ENCODE measurements at places on chromosomes 1 and 21.

- DNase-seq: no peak
Observed at GRCh38 chr1:57464756-57465155, 40.9 kb upstream of the DAB1 start.

- DNase-seq: no peak
Observed at GRCh38 chr1:228066891-228067654, 15.4 kb upstream of the ARF1 start.

GRCh38 chr1:180781718-180782117 is 131.0 kb upstream of the KIAA1614 start:
- no peak for DNase-seq

DNA sequence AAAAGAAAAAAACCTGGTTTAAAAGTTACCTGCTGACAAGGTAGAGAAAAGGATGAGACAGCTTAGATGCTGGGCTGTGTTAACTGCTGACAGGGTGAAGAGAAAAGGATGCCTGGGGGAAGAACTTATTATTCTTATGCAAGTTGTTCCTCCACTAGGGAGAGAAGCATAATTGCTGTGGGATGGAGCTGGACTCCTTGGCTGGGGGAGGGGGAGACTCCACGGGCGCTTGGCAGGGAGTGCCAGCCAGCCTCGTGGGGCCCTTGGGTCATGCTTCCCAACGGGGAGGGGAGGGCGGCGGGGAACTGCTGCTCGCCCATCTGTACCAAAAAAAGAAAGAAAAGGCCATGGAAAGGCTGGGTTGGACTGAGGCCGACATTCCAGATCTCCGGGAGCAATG is 47.2 kb downstream of the SYCP1 start:
- DNase-seq: no peak

- no peak for DNase-seq
Observed at GRCh38 chr1:27951396-27951795, 8.4 kb upstream of the XKR8 start.

- DNase-seq: no peak
Observed at GRCh38 chr1:168419736-168420135, 124.1 kb downstream of the XCL2 start.

DNA sequence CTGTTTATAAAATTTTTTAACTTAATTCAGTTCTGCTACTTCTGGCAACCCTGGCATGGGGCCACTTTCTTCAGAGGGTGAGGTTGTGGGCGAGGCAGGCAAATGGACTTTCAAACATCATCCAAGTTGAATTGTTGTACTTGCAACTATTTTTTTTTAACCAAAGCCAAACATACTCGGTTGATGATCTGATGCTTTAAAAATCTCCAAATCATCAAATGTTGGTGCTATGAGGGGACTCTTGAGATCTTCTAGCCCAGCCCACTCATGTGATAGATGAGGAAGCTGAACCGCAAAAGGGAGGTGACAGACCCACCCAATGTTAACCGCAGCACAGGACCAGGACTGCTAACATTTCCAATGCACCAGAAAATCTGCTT is 6.7 kb downstream of the SLC1A7 start:
- DNase-seq: no peak

- DNase-seq: no peak
Observed at GRCh38 chr1:70583522-70583921, 172.5 kb downstream of the CTH start.

DNA sequence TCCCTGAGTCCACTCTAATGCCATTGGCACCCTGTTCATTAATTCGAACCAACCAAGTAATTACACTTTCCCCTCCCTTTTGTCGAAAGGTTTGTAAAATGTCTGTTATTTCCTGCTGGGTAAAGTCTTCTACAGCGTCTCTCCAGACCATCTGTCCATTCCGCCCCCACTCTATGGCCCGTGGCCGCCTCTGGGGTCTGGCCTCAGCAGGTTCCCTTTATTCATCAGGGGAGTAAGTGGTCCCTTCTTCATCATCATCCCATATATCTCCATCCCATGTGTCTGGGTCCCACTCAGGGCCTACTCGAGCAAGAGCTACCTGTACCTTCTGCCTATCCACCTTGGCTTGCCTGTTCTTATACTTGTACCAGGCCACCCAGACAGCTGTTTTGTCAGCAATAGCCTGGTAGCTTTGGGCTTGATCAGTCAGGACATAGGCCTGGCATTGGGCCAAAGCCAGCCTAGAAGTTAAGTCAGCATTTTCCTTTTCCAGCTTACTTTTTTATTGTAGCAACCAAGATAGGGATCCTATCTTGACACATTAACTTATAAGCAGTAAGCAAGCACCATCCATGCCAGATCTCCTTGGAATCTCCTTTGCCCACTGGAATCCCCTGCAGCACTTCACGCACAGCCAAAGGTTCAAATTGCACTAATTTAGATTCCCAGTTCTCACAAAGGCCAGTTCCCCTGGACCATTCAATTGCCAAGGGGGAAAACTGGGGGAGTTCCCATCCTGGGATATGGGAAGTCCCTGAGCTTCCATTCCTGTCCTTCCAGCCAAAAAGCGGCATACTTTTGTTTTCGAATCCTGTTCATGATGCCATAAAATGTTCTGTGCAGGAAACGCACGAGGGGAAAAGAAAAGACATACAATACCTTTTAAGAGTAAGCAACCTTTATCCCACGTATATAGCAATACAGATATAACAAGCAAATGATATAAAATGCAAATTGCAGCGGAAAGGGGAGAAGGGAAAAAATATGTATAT is 6.6 kb upstream of the STUM start:
- DNase-seq: no peak

GRCh38 chr1:175155936-175156335 is 36.6 kb downstream of the KIAA0040 start:
- DNase-seq: no peak

- DNase-seq: no peak
Observed at GRCh38 chr1:213466541-213466940, 415.5 kb downstream of the RPS6KC1 start.

GRCh38 chr1:184422490-184423233 is 35.8 kb downstream of the C1orf21 start:
- no peak for DNase-seq

DNA sequence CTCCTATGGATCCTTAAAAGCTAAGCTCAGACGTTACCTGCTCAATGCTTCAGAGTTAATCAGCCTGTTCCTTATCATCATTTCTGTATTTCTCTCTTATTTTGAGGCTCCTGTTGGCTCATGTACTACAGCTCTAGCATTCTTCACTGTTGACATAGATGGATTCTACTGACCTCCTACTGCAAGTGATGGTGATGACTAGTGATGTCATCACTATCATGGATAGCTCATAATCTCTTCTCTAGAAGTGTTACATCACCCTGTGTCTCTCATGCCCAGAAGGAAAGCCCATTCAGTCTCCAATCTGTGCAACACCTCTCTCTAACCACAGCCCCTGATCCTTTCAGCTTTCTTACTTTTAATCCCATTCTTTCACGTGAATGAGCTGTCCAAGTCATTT is 168.2 kb upstream of the DPT start:
- DNase-seq: no peak

- DNase-seq: no peak
Observed at GRCh38 chr21:35138665-35139381, 89.7 kb upstream of the RUNX1 start.

DNA sequence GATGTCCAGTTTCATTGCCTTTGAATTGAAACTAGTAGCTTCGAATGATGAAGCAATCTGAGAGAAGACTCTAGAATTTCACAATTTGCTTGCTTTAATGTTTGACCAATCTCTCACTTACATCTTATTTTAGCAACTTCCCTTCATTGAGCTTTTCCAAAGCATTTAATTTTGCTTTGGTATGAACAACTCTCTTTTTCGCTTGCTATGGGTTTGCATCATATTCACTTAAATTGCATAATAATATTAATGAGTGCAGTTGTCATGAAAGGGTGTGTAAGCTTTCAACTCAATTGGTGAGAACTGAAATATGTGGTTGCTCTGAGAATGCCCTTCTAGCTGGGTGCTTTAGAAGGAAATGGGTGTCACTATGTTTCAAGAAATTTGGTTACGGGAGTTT is 309.2 kb downstream of the HLX start:
- no peak for DNase-seq

GRCh38 chr1:101632548-101633272 is 364.0 kb downstream of the OLFM3 start:
- DNase-seq: no peak

GRCh38 chr1:199490769-199491527 is 536.6 kb upstream of the NR5A2 start:
- no peak for DNase-seq

DNA sequence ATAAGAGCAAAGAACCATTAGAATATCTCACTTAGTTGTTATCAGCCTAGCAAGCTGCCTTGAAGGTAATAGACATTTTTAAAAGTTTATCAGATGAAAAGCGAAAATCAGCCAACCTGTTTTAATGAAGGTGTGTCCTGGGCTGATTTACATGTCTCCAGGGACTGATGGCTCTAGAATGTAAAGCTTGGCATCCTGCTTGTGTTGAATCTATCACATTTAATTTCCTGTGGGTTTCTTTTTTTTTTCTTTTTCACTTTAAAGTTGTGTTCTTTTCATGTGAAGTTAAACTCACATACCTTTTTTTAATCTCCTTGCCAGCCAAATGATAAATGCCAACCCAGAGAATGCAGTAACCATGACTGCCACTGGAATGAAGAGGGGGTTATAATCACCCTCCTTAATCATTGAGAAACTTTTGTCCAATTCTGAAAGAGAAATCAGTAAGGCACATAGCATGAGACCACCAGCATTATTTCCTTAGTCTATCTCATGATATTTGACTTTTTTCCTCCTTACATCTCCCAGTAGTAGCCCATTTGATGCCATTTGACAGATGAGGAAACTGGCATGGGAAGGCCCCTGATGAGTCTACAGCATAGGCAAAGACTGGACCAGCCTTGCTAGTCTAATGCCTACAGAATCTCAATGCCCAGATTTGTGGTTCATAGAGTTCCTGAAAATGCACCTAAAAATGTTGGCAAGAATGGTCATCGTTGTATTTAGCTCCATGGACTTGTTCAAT is 10.0 kb downstream of the SELL start:
- no peak for DNase-seq

- DNase-seq: no peak
Observed at GRCh38 chr1:116179419-116179818, 68.2 kb downstream of the MAB21L3 start.

- no peak for DNase-seq
Observed at GRCh38 chr1:245046769-245047168, 108.0 kb upstream of the KIF26B start.

DNA sequence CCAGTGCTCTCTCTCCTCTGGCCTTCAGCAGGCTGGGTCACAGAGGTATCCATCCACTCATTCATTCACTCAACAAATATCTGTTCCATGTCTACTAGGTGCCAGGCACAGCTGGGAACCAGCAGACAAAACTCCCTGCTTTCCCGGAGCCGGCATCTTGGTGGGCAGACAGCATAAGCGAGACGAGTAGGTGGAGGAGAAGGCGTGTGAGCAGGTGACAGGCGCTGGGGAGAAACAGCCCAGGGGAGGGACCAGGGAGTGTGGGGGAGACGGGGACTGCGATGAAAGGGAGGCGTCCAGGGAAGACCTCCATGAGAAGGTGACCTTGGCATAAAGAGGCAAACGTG is 11.0 kb upstream of the KCNAB2 start:
- DNase-seq: no peak

GRCh38 chr1:54768093-54768492 is 3.8 kb upstream of the PARS2 start:
- DNase-seq: no peak

- no peak for DNase-seq
Observed at GRCh38 chr1:234629026-234629425, 19.0 kb upstream of the IRF2BP2 start.

DNA sequence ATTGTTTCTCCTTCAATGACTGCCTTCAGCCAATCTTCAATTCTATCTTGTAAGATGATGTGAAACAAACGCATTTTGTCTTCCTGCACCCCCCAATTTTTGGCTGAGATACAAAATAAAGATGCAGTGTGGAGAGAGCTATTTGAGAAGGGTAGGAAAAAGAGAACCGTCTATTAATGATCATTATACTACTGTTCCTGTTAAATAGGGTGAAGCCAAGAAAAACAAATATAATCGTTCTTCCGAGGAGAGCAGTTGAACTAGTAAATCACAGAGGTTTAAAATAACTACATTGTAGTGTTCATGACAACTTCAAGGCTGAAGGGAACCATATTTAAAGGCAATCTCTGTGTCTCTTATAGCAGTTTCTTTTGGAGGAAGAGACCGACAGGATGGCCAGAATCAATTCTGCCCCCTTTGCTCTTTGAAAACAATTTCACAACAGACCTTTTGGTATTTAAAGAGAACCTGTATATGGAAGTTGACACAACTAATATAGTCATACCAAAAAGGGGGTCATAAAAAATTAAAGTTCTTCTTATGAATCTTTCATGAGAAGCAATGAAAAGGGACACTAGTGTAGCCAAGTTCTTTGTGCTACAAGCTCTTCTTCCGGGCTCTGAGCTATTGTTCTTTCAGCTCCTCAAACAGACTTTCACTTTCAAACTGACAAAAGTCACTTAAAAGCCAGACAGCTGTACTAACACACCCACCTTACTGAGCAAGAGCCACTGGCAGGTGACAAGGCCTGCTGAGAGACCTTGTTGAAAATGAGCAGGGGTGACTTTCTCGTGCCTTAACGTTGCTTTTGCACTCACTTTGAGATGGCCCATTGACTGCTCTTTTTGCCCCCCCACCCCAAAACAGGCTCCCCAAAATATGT is 30.9 kb downstream of the PROX1 start:
- no peak for DNase-seq

DNA sequence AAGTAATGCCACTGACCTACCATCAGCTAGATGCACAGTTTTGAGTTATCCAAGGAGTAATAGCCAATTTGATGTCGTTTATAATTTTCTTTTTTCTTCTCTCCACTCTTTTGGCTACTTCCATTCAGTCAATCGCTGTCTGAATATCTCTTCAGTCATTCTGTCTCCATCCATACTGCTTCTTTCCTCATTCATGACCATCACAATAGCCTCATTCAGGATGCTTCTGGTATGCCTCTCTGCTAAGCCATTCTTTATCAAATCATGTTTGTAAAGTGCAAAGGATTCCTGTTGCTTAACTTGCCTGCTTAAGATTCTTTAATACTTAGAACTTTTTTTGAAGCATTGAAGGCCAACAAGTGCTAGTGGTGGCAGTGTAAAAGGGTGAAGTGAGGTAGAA is 20.2 kb downstream of the TYW3 start:
- no peak for DNase-seq

DNA sequence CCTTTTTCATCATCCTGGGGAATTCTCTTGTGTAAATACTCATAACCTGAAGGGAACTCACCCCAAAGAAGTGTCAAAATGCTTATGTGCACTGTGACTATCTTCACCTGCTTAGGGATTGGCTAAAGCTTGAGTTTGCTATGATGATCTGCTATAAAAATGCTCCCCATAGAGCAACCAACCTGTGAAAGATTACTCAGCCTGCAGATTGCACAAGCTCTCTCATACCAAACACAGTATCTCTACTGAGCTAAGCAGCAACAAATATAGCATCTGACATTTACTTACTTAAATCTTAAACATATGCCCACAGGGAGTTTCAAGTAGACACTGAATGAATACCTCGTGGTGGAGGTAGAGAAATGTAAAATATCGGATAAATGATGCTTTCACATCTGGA is 725.8 kb downstream of the MRPL39 start:
- DNase-seq: no peak
